Foreskin keratinocyte (primary cell): ENCODE measurements at places on chromosomes 2 and 18. TPM values are rescaled to one million over a fixed set of nuclear protein-coding genes. Genes with fewer than 3 reads are reported as not detected.

The CTAGE1 gene
- polyA plus RNA-seq, result not detected in 2 replicates

The UGT1A5 gene
- polyA plus RNA-seq, result not detected in 2 replicates

The ADD2 gene
- polyA plus RNA-seq, result 0.07 and 0.87 TPM in 2 replicates

The RAB10 gene
- 62.3 and 72.1 TPM in 2 replicates for polyA plus RNA-seq

The EIF2B4 gene
- polyA plus RNA-seq, result 48.6 and 51.2 TPM in 2 replicates

The EVX2 gene
- not detected in 2 replicates for polyA plus RNA-seq

The NR4A2 gene
- 0.17 and 0.30 TPM in 2 replicates for polyA plus RNA-seq

The CNDP1 gene
- polyA plus RNA-seq, result not detected in 2 replicates

The IL36RN gene
- 0.50 and 0.60 TPM in 2 replicates for polyA plus RNA-seq

The MCM6 gene
- 36.0 and 38.3 TPM in 2 replicates for polyA plus RNA-seq

The TEKT4 gene
- not detected in 2 replicates for polyA plus RNA-seq

The PCARE gene
- not detected in 2 replicates for polyA plus RNA-seq

The LOXHD1 gene
- not detected in 2 replicates for polyA plus RNA-seq

The ASIC4 gene
- not detected in 2 replicates for polyA plus RNA-seq
